ENCODE measurements at places on chromosomes 11 and 22.

GRCh38 chr11:78690352-78690987 lies 115.8 kb upstream of the NARS2 start:
- no peak for DNase-seq

- no peak for DNase-seq
Measured at GRCh38 chr11:110123003-110123402, 29.8 kb downstream of the ZC3H12C start.

GRCh38 chr11:92138296-92138695 lies 86.3 kb upstream of the FAT3 start:
- DNase-seq: no peak

DNA sequence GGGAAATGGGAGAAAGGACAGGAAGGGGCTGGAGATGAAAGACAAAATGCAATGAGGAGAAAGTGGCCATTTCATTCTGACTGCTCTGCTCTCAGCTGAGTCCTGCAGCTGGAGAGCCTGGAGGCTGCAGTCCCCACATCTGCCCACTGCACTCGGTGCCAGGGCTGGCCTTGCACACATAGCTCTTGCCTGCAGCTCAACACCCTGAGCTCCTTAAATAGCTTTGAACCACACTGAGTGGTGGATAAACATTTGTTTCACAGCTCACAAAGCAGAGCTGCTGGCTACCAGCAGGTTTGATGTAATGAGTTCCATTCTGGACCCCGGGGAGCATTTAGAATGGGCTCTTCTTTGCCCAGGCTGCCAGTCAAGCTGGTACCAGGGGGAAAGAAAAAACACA lies 426.1 kb upstream of the CADM1 start:
- DNase-seq: no peak

GRCh38 chr11:76835928-76836612 lies 24.6 kb upstream of the ACER3 start:
- no peak for DNase-seq

DNA sequence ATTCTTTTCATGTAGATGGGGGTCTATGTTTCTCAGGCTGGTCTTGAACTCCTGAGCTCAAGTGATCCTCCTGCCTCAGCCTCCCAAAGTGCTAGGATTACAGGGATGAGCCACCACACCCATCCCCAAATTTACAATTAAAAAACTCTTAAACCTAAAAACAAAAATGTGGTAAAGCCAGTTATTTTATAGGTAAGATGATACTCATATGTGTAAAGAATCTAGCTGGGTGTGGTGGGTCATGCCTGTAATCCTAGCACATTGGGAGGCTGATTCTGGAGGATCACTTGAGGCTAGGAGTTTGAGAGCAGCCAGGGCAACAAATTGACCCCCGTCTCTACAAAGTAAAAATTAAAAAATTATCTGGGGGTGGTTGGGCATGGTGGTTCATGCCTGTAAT lies 4.0 kb upstream of the RBM14 start:
- no peak for DNase-seq

DNA sequence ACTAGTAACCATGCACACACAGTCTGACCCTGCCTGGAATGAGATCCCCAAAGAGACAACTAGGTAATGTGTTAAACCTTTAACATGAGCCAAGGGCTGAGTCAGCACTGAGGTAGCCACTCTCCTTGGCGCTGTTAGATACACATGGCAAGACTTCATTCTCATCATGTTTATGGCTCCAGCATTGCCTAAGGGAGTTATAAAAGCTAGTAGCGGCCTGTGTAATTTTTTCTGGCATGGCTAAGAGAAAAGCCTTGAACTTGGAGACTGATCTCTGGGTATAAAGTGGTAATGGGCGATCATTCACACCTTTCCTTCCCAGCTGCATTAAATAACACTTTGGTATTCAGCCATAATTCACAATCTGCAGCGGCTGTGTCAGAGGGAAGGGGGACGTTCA lies 779.7 kb upstream of the LRRC4C start:
- DNase-seq: no peak

DNA sequence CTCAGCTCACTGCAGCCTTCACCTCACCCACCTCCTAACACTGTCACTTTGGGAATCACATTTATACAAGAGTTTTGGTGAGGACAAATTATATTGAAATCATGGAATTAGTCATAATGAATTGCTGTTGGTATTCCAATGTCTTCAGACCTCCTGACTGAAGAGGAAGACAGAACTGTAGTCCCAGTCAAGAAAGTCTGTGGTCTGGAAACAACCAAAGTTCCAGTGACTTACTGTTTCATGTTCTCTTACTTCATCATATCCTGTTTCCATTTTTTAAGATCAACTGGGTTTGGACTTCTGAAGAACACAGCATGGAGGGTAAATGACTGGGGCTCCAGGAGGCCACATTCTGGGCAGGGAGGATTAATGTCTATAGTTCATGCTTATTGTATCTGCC lies 43.0 kb upstream of the HIPK3 start:
- DNase-seq: no peak

DNA sequence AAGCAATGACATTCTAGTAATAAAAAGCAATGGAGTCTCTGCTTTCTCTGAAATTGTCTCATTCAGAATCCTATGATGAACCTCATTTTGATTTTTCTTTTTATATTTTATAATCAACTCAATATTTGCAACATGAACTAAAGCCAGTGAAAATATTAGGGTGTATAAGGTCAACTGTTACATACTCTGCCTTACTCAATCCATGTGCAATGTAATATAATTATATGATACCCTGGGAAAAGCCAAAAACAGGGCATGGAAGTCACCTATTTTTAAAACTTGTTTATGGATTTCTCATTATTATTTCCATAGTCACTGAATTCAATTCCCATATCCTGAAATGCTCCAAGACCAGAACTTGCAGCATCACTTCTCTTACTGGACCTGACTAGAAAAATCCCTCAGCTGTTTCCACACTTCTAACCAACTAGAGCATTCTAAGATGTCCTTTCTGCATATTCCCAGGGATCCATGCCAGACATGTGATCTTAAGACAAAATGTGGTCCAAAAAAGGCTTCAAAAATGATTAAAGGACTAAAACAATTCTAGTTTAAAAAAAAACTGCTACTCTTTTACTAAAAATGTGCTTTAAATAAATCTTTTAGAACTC lies 97.3 kb downstream of the GUCY1A2 start:
- no peak for DNase-seq

DNA sequence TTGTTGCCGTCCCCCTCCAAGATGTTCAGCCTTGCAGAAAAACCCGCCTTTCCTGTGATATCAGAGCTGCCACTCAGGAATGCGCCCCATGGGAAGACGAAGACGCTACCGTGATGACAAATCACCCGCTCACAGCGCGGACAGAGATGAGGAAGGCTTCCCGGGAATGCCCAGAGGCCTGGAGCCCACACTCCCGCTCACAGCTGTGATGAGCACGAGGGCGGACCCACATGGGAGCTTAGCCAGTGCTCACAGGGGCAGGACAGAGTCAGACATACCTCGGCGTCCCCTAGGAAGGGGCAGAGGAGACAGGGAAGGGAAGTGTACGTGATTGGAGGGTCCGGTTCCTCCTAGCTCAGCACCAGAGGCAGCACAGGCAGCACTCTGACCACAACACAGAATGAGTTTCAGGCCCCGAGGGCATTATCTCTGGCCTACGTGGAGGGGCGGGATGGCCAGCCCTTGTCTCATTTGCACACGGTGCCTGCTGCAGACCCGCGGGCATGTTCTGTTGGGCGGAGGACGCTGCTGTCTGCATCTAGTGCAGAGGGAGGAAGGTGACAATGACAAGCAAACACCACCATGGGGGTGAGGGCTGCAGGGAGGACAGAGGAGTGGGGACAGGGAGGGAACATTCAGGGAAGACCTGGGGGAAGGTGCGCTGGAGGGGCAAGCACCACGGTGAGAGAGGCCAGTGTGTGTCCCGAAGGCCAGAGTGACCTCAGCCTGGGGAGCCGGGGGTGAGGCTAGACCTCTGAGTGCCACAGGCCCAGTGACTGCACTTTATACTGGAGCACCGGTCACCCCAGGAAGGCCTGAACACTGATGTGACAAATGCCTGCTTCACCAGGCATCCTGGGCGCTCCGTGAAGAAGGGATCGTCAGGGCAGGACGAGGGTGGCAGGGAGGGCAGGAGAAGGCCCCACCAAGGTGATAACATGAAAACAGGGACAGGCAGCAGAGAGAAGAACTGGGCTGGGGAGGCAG lies 79.6 kb downstream of the CELSR1 start:
- DNase-seq: no peak
